ENCODE measurements at places on chromosomes 13 and 19.

- DNase-seq = no peak
Measured at GRCh38 chr19:15231271-15231670, 977 bp downstream of the EPHX3 start.

- DNase-seq = no peak
Measured at GRCh38 chr13:75763512-75763911, 127.4 kb downstream of the LMO7 start.

DNA sequence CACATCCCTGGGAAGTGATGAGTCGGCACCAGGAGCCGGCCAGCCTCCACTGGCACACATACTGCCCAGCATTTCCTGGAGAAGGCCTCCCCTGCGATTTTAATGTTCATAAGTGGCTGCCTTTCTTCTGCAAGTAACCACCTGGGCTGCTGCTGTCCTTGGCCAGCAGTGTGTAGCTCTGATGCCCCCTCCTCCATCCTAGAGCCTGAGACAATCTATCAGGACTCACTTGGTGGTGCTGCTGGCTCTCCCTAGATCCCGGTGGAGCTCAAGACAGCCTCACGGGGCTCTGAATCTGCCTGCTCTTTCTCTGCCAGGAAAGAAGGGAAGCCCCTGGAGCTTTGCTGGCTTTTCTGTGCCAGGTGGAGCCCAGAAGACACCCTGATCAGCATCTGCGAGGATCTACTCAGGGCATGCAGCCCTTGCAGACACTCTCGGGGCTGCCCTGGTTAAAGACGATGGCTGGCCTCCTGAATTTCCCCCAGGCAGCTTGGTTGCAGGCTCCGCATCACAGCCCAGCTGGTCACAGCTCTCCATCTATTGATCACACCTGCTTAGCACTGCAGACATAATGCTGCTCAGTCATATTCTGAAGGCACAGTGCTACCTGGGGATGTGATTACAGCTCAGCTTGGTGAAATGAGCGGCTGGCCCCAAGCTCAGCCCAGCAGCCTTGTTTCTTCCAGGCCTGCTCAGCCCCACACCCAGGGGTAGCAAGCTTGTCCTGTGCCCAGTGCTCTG lies 122.3 kb downstream of the ZDHHC20 start:
- no peak for DNase-seq

DNA sequence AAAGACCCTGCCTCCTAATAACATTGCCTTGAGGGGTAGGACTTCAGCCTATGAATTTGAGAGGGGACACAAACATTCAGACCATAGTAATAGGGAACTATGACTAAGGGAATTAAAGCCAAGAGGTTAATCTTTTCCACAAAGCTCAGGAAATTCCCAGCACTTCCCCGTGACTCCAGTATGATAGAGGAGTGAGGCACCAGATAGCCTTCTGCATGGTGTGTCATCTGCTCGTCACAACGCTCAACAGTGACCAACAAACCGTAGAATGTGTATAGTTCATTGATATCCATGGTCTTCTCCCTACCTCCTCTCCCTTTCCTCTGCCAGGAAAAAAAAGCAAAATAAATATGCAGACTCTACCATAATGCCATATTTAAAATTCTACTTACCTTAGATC lies 64.4 kb downstream of the B3GLCT start:
- DNase-seq = no peak

DNA sequence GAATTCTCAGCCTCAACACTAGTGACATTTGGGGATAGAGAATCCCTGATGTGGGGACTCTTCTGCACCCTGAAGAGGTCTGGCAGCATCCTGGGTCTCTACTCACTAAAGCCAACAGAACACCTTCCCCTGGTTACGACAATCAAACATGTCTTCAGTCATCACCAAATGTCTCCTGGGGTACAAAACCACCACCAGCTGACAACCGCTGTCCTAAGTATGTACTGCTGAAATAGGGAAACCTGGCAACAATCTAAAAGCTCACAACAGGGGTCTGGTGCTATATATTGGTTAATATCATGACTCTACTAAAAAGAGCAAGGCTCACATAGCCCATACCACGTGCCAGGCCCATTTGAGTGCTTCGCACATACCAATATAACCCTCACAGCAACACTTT lies 13.4 kb downstream of the AKT2 start:
- DNase-seq = no peak

DNA sequence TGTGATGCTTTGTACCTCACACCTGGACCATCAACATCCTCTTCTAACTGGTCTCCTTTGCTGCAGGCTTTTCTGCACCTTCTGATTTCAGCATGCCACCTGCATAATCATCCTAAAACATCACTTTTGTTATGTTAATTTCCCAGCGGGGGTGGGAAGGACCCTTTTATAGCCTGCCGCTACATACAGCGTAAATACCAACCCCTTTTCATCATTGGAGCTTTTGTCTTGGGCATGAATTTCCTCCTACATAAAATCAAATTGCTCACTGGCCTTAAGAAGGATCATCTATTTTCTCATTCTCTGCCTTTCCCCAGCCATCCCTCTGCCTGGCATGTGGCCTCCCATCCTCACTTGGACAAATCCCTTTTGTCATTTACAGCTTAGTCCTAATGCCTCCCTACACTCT lies 124.7 kb downstream of the RBM26 start:
- DNase-seq = no peak

GRCh38 chr19:51457351-51458013 lies 772 bp downstream of the SIGLEC8 start:
- DNase-seq = no peak

All from natural killer cell (primary cell).